Heart right ventricle (tissue), 16 donors: ENCODE measurements at places on chromosomes 2 and 18.
A peak's percentile ranks its signal among the peaks of the same experiment; 100 is the strongest.

GRCh38 chr2:228819701-228820100 lies 451.4 kb downstream of the PID1 start:
- no peak for DNase-seq

- DNase-seq: no peak
Observed at GRCh38 chr2:64063454-64063853, 44.2 kb upstream of the VPS54 start.

- no peak for DNase-seq
Observed at GRCh38 chr18:74916773-74917393, 292.1 kb downstream of the PTGR3 start.

GRCh38 chr2:29612568-29612967 lies 308.8 kb downstream of the ALK start:
- no peak for DNase-seq

DNA sequence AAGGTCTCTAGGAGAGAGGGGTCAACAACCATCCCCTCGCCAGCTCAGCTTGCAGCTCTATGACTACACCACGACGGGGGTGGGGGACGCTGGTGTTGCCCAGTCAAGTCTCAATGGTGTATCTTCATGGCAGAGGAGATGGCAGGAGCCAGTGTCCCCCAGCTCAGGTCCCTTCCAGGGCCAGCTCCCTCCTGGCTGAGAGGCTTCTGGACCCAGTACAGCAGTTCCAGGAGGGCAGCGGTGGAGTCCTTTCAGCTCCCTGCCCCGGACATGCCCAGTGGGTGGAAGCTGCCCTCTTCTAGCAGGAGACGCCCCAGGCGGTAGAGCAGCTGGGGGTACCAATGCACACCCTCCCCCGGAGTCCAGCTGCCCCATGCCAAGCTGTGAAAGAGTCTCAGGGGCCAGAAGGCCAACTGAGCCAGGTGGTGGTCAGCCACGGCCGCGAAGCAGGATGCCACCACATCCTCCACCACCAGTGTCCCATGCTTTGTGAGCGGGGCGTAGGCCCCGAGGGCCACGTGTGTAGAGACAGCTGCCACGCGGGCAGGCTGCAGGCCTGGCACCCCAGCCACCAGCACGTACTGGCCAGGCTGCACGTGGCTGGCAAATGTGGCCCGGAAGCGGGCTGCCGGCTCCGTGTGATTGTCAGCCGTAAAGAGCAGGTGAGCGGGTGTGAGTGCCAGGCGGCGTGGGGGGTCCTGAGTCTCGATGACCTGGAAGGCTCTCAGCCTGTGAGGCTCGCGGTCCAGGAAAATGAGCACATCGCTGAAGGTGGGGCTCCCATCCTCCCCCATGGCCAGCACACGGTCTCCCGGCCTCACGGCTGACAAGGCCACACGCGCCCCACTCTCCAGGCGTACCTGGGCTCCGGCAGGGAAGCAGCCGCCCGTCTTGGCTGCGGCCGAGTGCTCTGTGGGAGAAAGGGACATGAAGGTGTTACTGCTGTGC lies 5.5 kb downstream of the IHH start:
- no peak for DNase-seq

DNA sequence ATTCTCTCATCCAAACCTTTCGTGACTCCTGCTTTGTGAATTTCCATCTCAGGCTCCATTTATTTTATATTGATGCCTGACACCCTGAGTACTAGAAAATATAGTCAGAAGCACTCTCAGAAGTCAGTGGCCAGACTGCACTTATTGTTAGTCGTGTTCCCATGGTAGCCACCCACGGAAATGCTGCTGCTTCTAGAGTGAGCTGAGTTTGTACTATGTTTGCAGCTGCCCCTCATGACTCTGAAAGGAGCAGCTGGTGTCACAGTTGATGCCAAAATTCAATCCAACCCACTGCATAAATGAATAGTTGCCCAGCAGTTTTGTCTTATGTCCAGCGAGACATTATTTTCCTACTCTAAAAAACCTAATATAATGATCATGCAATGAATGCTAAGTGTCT lies 265.2 kb upstream of the SPHKAP start:
- DNase-seq: peak; percentile 61

- no peak for DNase-seq
Observed at GRCh38 chr2:217058791-217059755, 199.2 kb upstream of the TNP1 start.
